T-helper 1 cell (primary cell): ENCODE measurements at places on chromosomes 2 and 18.

- DNase-seq = no peak
Measured at GRCh38 chr2:30678410-30679137, 128.7 kb downstream of the CAPN13 start.

- DNase-seq = no peak
Measured at GRCh38 chr2:205772983-205773382, 90.7 kb downstream of the NRP2 start.

GRCh38 chr2:107635883-107636282 is 190.8 kb upstream of the RGPD4 start:
- no peak for DNase-seq

DNA sequence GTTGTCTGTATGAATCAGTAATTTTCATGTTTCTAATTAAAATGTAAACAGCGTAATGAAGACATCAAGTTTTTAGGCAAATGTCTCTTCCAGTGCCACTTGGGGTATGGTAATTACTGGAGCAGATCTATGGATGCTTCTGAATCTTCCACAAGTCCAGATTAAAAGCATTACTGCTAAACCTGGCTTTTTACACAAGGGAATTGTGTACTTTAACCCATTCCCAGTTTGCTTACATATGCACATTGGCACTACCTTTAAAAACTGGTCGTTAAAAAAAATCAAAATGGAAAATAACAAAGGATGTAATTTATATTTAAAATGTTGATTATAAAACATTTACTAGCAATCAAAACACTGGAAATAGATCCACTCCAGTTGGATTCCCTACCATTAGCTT is 19.7 kb downstream of the FIGN start:
- DNase-seq = no peak

- no peak for DNase-seq
Measured at GRCh38 chr2:101330253-101330933, 21.9 kb upstream of the RNF149 start.

- no peak for DNase-seq
Measured at GRCh38 chr2:189933911-189934399, 128.6 kb downstream of the MSTN start.

GRCh38 chr2:68050353-68050752 is 12.5 kb downstream of the C1D start:
- no peak for DNase-seq

DNA sequence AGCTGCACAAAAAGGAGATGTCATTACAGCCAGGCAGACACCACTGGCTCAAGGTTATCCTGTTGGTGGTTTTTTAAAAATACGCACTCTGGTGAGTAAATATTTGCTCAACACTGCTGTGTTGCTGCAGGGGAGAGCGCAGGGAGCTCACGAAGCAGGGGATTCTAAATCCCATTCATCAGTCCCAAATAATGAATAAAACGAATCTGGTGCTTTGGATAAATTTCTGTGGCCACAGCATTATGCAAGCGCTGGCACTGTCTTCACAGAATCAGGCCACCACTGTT is 256.2 kb downstream of the HDAC4 start:
- DNase-seq = no peak

DNA sequence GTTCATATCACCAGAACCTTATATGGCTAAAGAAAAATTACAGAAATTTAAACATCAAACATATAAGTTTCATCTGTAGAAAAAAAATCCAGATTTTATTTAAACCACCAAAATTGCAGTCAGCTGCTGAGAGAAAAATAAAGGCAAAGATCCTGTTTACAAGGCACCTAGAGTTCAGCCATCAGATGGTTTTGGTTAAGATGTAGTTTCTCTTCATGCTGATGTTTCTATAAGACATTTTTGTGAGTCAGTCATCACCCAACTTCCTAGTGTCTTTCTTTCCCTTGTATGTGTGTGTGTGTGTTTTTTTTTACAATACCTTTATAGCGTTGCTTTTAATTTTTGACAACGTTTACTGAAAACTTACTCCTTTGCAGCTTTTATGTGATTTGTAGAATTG is 26.1 kb upstream of the MMADHC start:
- DNase-seq = no peak
